Activated naive CD4-positive, alpha-beta T cell treated with anti-CD3 and anti-CD28 coated beads, Interleukin-2, amount 50 U/mL, for 72 hours (primary cell): ENCODE measurements at places on chromosomes 5 and 9.

- DNase-seq: no peak
Observed at GRCh38 chr9:135960411-135961276, 529 bp downstream of the UBAC1 start.

DNA sequence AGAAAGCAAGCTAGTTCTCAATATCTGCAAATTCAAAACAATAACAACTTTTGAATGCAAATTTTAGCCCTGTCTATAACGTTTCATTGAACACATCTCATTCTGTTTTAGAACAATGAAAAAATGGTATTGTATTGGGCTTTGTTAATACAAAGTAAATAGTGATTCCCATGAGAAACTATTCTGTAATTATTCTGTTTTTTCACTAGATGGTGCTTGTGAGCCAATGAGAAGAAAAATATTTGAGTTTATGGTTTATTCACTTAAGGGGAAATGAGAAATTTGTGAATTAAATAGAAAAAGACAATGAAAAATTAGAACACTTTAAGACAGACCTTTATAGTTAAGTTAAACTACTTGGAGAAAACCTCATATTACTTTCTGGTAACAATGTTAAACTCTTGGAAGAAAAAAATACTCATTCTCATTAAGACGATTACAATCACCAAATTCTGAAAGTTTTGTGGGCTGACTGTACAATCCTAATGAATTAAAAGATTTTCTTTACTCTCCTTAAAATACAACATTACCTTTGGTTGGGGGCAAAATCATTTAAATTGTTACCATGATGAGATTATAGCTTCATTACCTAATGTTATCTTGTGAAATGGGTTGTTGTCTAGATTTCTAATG, 127.0 kb downstream of the NNT start:
- DNase-seq: no peak

GRCh38 chr9:86354818-86355309, 654 bp upstream of the TUT7 start:
- DNase-seq: no peak

GRCh38 chr9:113562653-113563381, 99.3 kb downstream of the RGS3 start:
- DNase-seq: peak; percentile 51

- no peak for DNase-seq
Observed at GRCh38 chr5:138469540-138470321, 4.5 kb downstream of the EGR1 start.

DNA sequence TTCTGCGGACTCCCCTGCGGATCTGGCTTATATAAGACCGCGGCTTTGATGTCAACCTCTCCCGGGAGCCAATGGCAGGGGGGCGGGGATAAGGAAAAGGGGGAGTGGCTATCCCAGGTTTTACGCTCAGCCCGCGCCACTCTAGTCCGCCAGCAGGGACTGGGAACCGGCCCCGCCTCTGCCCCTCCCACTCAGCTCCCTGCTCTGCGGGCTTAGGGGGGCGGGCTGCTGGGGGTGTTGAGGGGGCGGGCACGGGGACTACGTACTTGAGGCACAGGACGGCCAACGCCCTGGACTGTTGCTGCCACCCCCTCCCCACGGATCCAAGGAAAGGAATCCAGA, at the start of gene HAND1:
TSS of gene HAND1 (minus strand) at position 4 of the 342 bp plus-strand sequence. CDS start 219 bp downstream, outside the sequence.
- DNase-seq: no peak

GRCh38 chr5:43635374-43635773, 32.4 kb downstream of the NNT start:
- no peak for DNase-seq

DNA sequence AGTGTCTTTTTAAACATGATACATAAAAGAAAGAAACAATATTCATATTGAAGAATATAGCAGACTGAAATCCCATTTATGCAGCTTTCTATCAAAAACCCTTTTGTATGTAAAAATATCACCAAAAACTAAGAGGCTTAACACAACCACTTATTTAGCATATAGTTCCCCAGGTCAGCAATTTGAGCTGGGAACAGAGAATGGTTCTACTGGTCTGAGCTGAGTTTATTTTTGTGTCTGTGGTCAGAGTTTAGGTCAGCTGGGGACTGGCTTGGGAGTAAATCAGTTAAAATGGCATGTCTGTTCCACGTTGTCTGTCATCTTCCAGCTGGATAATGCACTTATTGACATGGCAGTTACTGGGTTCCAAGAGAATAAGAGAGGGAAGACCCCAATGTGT, 165.0 kb downstream of the TMEM232 start:
- DNase-seq: no peak

DNA sequence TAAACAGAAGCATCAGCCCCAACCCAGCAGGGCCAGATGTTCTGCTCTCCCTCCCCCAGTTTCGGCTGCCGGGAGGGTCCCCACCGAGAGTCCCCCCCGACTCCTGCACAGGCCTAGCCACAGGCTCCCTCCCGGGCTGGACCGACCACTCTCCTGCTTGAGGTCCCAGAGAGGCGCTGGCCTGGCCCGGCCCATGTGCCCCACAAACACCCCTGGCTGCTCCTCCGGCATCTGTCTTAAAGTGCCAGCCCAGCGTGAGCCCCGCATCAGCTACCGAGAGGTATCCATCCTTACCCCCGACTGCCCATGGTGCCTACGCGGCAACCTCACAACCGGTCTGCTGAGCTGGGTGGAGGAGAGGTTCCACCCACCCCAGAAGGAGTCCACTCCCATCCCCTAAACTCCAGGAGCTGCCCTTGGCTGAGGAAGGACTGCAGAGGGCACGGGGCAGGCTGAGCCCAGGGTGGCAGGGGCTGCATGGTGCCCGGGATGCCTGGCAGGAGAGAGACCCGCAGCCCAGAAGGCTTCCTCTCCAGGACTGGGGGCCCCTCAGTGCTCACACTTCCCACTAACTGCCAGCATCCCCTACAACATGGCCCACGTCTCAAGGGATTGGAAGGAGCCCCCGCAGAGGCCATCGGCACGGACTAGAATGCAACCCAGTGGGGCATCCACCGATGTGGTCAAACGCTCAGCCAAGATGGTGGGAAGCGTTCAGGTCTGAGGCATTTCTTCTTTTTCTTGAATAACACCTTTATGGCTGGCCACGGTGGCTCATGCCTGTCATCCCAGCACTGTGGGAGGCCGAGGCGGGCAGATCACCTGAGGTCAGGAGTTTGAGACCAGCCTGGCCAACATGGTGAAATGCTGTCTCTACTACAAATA, 15.6 kb upstream of the EGFL7 start:
- DNase-seq: peak; percentile 4

DNA sequence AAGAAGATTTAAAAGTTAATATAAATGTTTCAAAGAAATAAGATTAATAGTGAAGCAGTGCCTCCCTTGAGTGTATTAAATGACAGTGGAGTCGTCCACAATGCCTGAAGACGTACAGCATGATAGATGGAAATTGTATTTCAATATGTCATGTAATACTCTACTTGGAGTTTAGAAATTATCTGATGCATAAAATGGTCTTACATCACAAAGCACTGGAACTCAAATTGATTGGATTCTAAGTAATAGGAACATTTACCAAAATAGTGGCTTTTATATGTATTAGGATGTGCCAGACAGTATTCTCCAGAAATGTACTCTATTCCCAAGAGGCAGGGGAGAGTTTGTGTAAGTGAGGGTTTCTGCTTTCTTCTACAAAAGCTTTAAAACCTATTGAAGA, 49.4 kb downstream of the CDH10 start:
- DNase-seq: no peak

GRCh38 chr5:74639807-74640449, 600 bp downstream of the ENC1 start:
- peak; percentile 55 for DNase-seq

DNA sequence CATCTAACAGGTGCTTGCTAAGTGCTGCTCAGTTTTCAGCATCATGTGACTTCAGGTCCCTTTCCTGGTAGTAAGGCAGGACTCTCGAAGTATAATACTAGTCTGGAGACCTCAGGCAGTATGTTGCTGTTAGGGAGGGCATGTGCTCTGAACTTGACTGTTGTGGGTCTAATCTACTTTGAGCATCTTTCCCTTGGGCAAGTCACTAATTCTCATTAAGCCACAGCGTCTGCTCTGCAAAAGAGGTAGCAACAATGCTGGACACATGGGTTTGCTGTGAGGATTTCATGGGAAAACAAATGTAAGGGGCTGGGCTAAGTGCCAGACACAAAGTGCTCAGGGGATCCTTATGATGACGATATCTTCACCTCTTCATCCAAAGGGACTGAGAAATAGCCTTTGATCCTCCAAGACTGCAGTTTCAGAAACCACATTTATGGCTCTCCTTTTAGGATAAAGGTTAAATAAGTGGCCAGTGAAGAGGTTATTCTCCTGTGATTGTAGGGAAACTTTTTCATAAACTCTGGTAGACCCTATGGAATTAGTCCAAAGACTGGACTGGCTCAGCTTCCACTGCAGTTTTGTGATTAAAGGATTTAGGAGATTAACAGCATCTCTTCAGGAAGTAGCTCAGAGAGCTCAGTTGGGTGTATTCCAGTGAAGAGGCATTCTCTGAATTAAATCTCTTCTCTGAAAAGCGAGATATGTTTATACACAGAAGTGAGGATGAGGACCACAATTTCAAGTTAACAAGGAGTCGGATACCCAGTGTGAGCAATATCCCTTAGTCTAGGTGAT, 216.6 kb downstream of the SGCD start:
- no peak for DNase-seq

GRCh38 chr9:113649855-113650206, 186.3 kb downstream of the RGS3 start:
- no peak for DNase-seq

DNA sequence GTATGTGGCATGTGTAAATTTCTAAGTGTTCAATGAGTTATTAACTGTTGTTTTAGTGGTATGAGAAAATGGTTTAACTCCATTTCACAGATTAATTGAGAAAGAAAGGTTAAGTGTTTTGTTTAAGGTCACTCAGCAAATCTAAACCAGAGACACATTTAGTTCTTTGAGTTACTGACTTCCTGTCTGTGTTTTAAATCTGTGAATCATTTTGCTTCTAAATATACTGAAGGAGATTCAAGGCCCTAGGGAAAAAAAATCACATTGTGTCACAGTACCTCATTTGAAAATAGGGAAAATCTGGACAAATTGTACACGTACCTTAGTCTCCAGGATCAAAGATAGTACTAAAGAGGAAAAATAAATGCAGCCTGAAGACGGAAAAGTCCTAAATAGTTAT, 368.2 kb downstream of the TMEM161B start:
- no peak for DNase-seq

DNA sequence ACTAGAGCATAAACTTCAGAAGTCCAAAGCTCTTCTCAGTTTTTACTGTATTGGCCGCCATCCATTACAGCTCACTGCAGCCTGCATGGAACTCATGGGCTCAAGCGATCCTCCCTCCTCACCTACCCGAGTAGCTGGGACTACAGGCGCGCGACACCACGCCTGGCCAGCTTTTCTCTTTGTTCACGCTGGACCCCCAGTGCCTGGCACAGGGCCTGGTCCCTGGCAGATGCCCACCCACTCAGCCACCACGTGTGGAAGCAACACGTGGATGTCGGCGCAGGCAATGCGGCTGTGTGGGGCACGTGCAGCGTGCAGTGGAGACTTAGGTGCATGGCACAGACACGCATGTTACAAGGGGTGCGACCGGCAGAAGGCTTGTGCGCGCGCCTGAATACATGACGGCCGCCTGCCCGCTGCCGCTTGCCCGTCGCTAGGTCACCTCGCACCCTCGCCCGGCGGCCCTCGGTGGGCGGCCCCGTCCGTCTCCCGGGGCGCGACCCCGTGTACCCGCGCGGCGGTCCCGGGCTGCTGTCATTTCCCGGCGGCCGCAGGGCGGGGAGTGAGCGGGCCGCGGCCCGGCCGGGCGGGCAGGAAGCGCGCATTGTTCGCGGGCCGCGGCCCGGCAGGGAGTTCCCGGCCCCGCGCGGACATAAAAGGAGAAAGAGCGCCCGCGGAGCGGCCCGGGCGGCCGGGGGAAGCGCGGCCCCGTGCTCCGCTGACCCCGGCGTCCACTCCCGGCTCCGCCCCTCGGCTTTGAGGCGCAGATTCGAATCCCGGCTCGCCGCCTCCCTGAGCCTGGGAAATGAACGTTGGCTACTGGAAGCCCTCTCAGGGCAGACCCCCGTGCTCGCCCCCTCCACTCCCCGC, 24.1 kb upstream of the PTGS1 start:
- no peak for DNase-seq

DNA sequence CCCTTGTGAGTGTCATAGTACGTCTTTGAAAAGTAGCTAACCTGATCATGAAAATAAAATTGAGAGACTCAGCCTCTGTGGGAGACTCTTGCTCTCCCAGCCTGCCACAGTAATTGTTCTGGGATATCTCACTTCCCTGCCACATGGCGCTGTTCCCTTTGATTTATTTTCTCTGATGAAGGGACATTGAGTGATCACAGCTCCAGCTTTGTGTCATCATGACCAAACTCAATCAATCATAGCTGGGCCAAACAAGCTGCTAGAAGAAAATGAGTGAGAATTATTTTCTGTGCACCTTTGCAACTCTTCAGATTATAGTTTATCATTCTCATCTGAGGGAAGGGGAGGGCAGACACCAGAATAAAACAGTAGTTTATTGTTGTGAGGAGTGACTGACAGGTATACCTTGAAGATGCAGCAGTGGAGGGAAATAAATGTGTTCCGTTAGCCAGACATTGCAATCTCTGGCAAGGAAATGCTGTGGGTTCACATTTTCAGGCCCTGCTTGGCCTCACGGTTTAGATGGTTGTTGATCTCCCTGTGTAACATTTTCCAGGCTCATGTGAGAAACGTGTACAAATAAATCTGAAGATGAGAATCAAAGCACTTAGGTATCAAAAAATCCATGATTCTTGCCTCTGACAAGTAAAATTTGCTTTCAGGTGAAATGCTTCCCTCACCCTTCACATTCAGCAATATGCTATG, 174.7 kb upstream of the FBXL17 start:
- DNase-seq: no peak

DNA sequence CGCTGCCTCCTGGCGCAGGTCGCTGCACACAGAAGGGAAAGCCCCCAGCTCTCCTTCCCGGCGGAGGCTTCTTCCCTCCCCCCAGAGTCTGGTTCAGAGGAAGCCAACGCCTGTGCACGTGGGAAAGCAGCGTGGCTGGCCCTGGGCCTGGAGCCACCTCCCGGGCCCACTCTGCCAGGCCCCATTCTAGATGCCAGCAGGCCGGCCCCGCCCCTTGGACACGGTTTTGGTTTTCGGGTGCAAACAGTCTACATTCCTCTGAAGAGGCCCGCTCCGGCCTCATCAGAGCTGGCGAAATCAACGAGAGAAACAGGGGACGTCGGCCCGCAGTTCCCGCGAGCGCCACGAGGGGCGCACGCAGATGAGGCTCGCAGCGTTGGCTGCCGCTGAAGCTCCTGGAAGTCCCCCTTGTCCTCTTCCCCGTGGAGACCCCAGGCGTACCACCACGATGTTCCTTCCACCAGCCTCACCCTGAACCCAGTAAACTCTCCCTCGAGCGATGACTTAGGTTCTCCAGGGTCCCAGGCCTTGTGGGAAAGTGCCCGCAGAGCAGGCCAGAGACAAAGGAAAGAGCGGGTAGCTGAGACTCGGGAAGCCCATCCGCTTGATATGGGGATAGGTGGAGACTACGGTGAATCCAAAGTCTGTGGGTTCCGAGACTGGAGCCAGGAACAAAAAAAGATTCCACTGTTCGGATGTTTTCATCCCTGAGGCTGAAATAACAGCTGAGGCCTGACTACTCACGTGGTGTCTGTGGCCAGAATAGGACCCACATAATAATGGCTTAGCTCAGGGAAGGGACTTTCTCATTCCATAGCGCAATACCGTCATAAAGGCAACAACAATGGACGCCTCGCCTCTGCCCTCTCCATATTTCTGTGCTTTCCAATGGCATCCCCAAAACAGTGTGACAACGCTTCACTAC, 64.2 kb downstream of the KLF4 start:
- DNase-seq: peak; percentile 73

- DNase-seq: no peak
Observed at GRCh38 chr5:142208777-142209312, 100.3 kb downstream of the NDFIP1 start.

GRCh38 chr9:105832096-105832710, 137.9 kb downstream of the TMEM38B start:
- DNase-seq: no peak
